CD4-positive, alpha-beta T cell treated with Interleukin-4 for 1 hour (primary cell): ENCODE measurements at places on chromosomes 11 and 22.
A peak's percentile ranks its signal among the peaks of the same experiment; 100 is the strongest.

GRCh38 chr11:11519184-11519583, 102.6 kb downstream of the GALNT18 start:
- no peak for DNase-seq

GRCh38 chr22:29265929-29266328, 1.9 kb downstream of the RHBDD3 start:
- no peak for DNase-seq

- DNase-seq: peak; percentile 57
Observed at GRCh38 chr22:50526834-50527801, 1.7 kb upstream of the SCO2 start.

- no peak for DNase-seq
Observed at GRCh38 chr11:56151376-56151775, 8.7 kb downstream of the OR8K5 start.
